Peyer's patch (tissue), 4 donors: ENCODE measurements at places on chromosomes 5 and 9. TPM values are rescaled to one million over a fixed set of nuclear protein-coding genes. Genes with fewer than 3 reads are reported as not detected.

- H3K36me3 ChIP-seq: no peaks in the 10 kb centered on the region
- H3K27ac ChIP-seq: peak overlapping the region; percentile 53
- peak; percentile 57 for DNase-seq
- H3K4me1 ChIP-seq: peaks cover 25% of the 10 kb centered on the region
These were observed 388 bp downstream of the ANKS6 start for GRCh38 chr9:98795970-98796363.

DNA sequence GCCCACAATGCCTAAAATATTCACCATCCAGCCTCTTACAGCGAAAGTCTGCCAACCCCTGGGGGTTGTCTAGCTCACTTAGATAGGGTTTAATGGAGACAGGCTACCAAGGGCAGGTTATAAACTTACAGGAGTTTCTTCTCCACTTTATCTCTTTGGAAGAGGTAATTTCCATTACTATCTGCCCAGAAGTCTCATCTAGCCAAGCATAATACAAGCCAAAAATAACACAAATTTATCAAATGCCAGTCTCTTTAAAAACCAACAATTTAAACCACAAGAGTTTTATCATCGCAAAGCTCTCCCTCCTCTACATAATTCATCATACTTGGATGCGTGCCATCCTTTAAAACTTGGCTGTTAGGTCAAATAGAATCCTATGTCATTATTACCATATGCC is 6.2 kb downstream of the RBM22 start:
- H3K4me3 ChIP-seq: no peak overlapping the region
- peaks cover 87% of the 10 kb centered on the region for H3K36me3 ChIP-seq
- no peak for DNase-seq
- no peaks in the 10 kb centered on the region for H3K27me3 ChIP-seq
- H3K27ac ChIP-seq: no peak overlapping the region

The TSLP gene
- total RNA-seq: not detected

DNA sequence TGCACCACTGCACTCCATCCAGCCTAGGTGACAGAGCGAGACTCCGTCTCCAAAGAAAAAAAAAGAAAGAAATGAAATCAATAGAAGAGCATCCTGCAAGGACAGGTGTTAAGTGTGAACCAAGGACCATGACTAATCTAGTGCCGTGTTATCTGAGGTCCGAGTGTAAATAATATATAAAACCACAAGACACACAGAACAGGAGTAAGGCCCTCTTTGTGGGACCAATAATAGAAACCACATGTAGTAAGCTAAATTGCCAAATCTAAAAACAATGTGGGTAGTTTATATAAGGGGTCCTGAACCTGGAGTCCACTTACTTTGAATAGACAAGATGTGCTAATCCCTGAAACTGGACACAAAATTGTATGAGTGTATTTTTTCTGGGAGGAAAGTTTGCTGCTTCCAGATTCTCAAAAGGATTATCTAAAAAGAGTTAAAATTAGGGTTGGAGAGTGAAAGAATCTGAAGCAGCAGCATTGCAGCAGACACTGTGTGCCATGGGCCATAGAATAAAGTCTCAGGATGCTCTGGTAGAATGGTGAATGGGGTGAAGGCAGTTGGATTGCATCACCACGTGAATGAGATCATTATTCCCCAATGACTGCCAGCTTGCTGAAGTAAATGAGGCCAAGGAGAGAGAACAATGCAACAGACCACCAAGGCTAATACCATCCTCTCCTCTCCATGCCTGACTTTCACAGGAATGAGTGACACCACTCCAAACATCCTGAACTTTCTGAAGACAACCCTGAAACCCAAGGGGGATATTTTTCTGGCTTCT is 222.7 kb downstream of the DCP2 start:
- no peak for DNase-seq
- H3K36me3 ChIP-seq: no peaks in the 10 kb centered on the region
- no peak overlapping the region for H3K27ac ChIP-seq
- H3K4me1 ChIP-seq: no peaks in the 10 kb centered on the region
- H3K27me3 ChIP-seq: no peaks in the 10 kb centered on the region
- H3K4me3 ChIP-seq: no peak overlapping the region

The FAXDC2 gene
- 64.2 TPM for total RNA-seq

The F2RL2 gene
- total RNA-seq: 1.0 TPM

- H3K4me3 ChIP-seq: no peak overlapping the region
- H3K27me3 ChIP-seq: no peaks in the 10 kb centered on the region
- DNase-seq: no peak
- no peaks in the 10 kb centered on the region for H3K36me3 ChIP-seq
- no peaks in the 10 kb centered on the region for H3K4me1 ChIP-seq
These were observed 92.3 kb upstream of the MARCHF11 start for GRCh38 chr5:16271851-16272250.

- H3K36me3 ChIP-seq: no peaks in the 10 kb centered on the region
- no peak overlapping the region for H3K27ac ChIP-seq
- DNase-seq: no peak
- H3K4me1 ChIP-seq: no peaks in the 10 kb centered on the region
- no peak overlapping the region for H3K4me3 ChIP-seq
- H3K27me3 ChIP-seq: no peaks in the 10 kb centered on the region
These were observed 174.1 kb downstream of the KDM4C start for GRCh38 chr9:6931913-6932312.

GRCh38 chr9:119284587-119285337 is 84.5 kb downstream of the BRINP1 start:
- no peak for DNase-seq
- H3K27me3 ChIP-seq: no peaks in the 10 kb centered on the region
- no peaks in the 10 kb centered on the region for H3K36me3 ChIP-seq
- H3K4me1 ChIP-seq: no peaks in the 10 kb centered on the region

- DNase-seq: no peak
- no peaks in the 10 kb centered on the region for H3K4me1 ChIP-seq
- H3K27me3 ChIP-seq: no peaks in the 10 kb centered on the region
- no peaks in the 10 kb centered on the region for H3K36me3 ChIP-seq
These were observed 205.2 kb downstream of the AOPEP start for GRCh38 chr9:94931740-94932139.

The TLX3 gene
- not detected for total RNA-seq

DNA sequence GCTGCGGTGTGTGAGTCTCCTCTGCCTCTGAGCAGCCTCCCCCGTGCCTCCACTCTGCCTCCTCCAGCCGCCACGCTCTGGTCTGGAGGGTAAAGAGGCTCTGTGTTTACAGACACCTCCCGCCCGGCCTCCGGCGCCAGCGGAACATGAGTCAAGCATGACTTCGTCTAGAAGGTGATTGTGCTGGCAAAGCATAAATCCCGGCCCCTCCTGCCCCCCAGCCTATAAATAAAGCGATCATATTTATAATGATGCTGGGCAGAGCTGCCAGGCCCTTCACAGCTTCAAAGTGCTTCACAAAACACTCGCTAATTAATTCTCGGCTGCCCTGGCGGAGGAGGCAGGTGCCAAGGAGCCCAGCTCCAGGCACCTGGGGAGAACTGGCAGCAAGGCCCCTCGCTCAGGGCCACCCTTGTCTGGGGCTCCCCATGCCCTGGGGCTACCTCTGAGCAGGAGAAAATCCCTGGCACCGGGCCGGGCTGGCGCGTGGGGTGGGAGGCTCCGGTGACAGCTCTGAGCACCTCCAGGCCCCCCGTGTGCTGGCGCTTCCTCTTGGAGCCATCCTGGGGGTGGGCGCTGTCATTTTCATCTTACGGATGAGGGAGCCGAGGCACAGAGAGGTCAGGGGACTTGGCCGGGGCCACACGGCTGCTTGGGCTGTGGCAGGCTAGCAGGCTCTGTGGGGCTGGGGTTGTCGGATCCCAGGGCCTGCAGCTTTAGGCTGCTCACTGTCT is 87.8 kb downstream of the RXRA start:
- DNase-seq: no peak
- H3K4me1 ChIP-seq: peaks cover 45% of the 10 kb centered on the region
- H3K27ac ChIP-seq: no peak overlapping the region
- H3K27me3 ChIP-seq: no peaks in the 10 kb centered on the region

The MEGF10 gene
- total RNA-seq: 0.19 TPM

DNA sequence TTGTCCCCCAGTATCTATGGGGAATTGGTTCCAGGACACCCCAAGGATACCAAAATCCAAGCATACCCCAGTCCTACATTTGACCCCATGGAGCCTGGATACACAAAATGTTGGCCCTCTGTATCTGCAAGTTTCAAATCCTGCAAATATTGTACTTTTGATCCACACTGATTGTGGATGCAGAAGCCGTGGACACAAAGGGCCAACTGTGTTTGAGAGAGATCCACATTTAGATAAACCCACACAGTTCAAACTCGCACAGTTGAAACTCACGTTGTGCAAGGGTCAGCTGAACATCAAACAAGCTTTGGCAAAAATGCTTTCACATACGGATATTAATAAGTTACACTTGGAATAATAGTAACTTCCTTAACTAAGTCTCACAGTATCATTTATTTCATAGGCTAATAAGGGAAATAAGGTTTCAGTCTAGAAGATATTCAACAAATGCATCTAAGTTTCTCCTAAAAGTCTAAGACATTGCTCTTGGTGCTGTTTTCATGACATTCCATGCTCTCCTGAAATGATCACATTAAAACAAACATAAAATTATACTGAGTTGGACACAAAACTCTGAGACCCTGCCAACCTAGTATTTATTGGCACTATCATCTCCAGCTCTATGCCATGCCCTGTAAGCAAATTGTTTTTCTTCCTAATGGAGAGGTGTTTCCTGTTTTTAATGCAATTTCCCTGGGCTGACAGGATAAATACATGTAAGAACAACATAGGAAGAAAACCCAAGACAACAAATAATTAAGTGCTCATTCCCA is 32.3 kb downstream of the ACTL7A start:
- no peaks in the 10 kb centered on the region for H3K4me1 ChIP-seq
- no peak for DNase-seq
- peaks cover 5% of the 10 kb centered on the region for H3K36me3 ChIP-seq

DNA sequence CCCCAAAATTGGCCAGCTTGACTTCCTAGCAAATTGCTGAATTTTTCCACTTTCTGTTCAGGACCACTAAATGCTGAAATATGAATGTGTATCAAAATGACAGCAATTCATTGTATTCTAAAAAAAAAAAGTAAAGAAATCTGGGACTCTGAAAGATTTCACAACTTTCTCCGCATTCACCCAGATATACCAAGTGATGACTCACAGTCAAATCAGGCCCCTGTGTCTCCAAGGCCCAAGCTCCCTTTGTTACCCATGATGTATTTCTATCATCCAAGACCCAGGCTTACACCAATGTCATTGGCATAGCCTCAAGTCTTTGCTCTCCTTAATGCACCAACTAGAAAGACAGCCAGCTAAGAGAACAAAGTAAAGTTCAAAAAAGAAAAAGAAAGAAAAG is 493.9 kb downstream of the NTRK2 start:
- no peaks in the 10 kb centered on the region for H3K4me1 ChIP-seq
- no peak overlapping the region for H3K27ac ChIP-seq
- no peaks in the 10 kb centered on the region for H3K27me3 ChIP-seq
- no peak overlapping the region for H3K4me3 ChIP-seq

GRCh38 chr5:93580927-93581445 is at the start of gene NR2F1-AS1:
Gene NR2F1-AS1 (minus strand): TSS chr5:93581219.
- H3K36me3 ChIP-seq: no peaks in the 10 kb centered on the region
- H3K4me3 ChIP-seq: peak within 1 kb of the TSS; percentile 72
- DNase-seq: no peak
- H3K4me1 ChIP-seq: peaks cover 28% of the 10 kb centered on the region
- peak within 1 kb of the TSS; percentile 71 for H3K27ac ChIP-seq

DNA sequence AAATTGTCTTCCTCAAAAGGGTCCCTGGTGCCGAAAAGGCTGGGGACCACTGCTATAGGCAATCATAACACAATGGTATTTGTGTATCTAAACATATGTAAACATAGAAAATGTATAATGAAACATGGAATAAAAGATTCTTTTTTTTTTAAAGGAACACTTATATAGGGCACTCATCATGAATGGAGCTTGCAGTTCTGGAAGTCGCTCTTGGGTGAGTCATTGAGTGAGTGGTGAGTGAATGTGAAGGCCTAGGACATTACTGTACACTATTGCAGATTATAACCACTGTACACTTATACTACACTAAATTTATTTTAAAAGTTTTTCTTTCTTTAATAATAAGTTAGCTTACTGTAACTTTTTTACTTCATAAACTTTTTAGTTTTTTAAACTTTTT is 176.4 kb downstream of the ARRDC3 start:
- H3K36me3 ChIP-seq: no peaks in the 10 kb centered on the region
- no peak overlapping the region for H3K4me3 ChIP-seq
- no peaks in the 10 kb centered on the region for H3K27me3 ChIP-seq
- no peak for DNase-seq
- no peak overlapping the region for H3K27ac ChIP-seq
- H3K4me1 ChIP-seq: no peaks in the 10 kb centered on the region

GRCh38 chr5:31470608-31471007 is 61.3 kb downstream of the DROSHA start:
- DNase-seq: no peak
- H3K27ac ChIP-seq: no peak overlapping the region
- H3K36me3 ChIP-seq: no peaks in the 10 kb centered on the region

DNA sequence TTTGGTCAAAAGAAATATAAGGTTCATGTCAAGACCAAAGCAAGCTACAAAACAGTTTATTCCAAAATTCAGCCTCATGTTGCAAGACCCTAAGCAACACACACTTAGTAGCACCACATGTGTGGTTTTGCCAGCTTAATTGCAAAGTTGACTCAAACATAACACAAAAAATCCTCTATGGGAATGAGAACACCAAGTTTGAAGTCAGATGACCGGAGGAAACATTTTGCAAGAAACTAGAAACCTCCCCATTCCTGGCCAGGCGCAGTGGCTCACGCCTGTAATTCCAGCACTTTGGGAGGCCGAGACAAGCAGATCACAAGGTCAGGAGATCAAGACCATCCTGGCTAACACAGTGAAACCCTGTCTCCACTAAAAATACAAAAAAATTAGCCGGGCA is 261.8 kb downstream of the EBF1 start:
- no peaks in the 10 kb centered on the region for H3K4me1 ChIP-seq
- no peak overlapping the region for H3K27ac ChIP-seq
- H3K36me3 ChIP-seq: no peaks in the 10 kb centered on the region
- no peak overlapping the region for H3K4me3 ChIP-seq

The ACTBL2 gene
- total RNA-seq: not detected

The MORN5 gene
- not detected for total RNA-seq

GRCh38 chr5:76836181-76836580 is 13.6 kb upstream of the S100Z start:
- H3K4me1 ChIP-seq: no peaks in the 10 kb centered on the region
- peaks cover 13% of the 10 kb centered on the region for H3K36me3 ChIP-seq
- H3K4me3 ChIP-seq: no peak overlapping the region
- H3K27ac ChIP-seq: no peak overlapping the region
- no peak for DNase-seq
